ENCODE measurements at places on chromosomes 1 and 21. TPM values are rescaled to one million over a fixed set of nuclear protein-coding genes. Genes with fewer than 3 reads are reported as not detected.

The AMIGO1 gene
- 12.5 TPM for polyA plus RNA-seq

DNA sequence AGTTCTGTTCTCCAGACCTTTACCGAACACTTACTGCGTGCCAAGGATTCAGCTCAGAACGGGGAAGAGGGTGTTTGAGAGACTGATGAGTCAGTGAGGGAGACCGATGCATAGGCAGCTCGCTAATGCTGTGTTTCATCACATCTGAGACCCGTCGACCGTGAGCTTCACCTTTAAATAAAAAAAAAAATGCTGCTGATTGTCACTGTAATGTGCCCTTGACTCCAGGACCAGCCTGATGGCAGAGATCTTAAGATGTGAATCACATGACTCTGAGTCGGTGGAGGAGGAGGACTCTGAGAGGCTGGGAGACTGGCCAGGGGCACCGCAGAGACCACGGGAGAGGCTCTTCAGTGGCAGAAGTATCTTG lies 28.8 kb downstream of the SPSB1 start:
- DNase-seq: no peak
- H3K36me3 ChIP-seq: no peaks in the 10 kb centered on the region
- H3K27ac ChIP-seq: peak overlapping the region; percentile 45

- no peak overlapping the region for H3K27ac ChIP-seq
- DNase-seq: no peak
- H3K36me3 ChIP-seq: no peaks in the 10 kb centered on the region
- H3K27me3 ChIP-seq: no peaks in the 10 kb centered on the region
- H3K4me1 ChIP-seq: no peaks in the 10 kb centered on the region
- no peak overlapping the region for H3K4me3 ChIP-seq
These were observed 44.7 kb downstream of the SLC44A3 start for GRCh38 chr1:94864821-94865220.

The ADCY10 gene
- polyA plus RNA-seq: not detected

The ZNF281 gene
- polyA plus RNA-seq: 15.3 TPM

DNA sequence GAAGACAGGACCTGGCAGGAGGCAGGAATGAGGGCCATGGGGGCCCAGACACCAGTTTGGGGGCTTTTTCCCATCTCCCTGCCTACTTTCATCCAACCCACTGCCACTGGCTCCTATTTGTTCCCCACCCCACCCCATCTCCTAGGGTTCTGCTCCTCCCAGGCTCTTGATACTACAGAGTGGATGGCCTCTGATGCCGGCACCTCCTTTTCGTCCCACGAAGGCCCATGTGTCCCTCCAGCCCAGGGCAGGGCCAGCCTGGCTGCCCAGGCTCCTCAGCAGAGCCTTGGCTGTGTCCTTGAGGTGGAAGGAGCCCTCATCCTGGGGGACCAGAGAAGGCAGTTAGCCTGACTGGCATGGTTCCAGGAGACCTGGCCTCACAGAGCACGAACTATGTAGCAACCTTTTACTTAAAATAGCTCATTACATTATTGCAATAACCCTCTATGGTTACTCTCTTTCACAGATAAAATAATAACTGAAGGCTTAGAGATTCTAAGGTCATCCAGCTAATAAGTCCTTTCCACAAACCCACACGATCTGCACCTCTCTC lies 3.5 kb downstream of the POMGNT1 start:
- H3K27me3 ChIP-seq: no peaks in the 10 kb centered on the region
- peaks cover 17% of the 10 kb centered on the region for H3K4me1 ChIP-seq
- H3K27ac ChIP-seq: no peak overlapping the region
- DNase-seq: no peak
- H3K36me3 ChIP-seq: peaks cover 22% of the 10 kb centered on the region

DNA sequence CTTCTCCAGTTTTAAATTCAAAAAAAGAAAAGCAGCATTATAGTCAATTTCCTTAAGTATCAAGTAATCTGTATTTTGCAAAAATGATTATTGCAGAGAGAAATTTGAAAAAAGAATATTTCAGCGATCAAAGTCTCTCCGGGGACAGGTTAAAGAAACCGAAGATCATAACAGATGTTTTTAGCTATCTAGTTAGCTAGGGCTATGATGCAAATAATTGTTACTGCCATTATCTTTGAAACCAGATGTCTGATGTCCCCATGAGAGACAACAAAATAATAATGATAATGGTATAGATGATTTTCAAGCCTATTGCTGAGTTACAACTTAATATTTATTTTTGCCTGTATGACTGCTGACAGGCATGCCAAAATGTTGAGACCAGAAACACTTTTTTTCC lies 1326.0 kb downstream of the PLA2G4A start:
- H3K27me3 ChIP-seq: no peaks in the 10 kb centered on the region
- H3K36me3 ChIP-seq: no peaks in the 10 kb centered on the region
- DNase-seq: no peak
- no peak overlapping the region for H3K4me3 ChIP-seq
- no peak overlapping the region for H3K27ac ChIP-seq
- no peaks in the 10 kb centered on the region for H3K4me1 ChIP-seq

DNA sequence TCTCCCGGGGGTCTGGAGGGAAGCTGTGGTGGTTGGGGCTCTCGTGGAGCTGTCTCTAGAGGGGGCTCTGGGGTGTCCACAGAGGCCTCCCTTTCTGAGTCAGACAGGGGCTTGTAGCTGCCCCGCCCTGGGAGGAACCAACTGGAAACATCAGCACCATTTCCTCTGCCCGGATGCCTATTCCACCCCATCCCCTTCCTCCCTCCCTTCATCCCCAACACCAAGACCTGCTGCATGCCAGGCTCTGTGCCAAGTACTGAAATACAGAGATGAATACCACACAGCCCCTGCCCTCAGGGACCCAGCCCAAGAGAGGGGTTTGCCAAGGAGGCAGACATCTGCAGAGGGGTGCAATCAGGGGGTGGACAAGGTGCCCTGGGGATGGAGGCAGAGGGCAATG lies 125.6 kb upstream of the ADAR start:
- H3K4me3 ChIP-seq: no peak overlapping the region
- DNase-seq: no peak
- H3K27me3 ChIP-seq: no peaks in the 10 kb centered on the region
- no peaks in the 10 kb centered on the region for H3K4me1 ChIP-seq
- no peak overlapping the region for H3K27ac ChIP-seq
- H3K36me3 ChIP-seq: no peaks in the 10 kb centered on the region

DNA sequence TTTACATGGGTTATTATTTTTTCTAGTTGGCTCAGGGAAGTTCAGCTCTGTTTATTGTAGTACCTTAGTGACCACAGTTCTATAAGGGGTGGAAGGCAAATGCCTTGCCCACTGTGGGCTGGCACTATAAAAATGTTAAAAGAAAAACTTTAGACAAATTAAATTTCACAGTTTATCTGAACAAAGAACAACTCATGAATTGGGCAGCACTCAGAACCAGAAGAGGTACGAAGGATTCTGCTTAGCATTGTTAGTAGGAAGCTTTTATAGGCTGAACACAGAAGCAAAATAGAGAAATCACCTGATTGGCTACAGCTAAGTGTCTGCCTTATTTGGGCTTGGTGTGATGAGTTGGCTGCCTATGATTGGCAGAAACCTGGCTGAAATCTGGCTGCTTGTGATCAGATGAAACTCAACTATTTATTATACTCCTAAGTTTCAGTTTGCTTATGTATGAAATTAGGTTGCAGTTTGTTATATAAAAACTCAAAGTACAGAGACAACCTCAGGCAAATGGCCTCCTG lies 35.8 kb upstream of the SLC35D1 start:
- H3K27ac ChIP-seq: no peak overlapping the region
- DNase-seq: no peak
- H3K4me1 ChIP-seq: no peaks in the 10 kb centered on the region
- H3K36me3 ChIP-seq: no peaks in the 10 kb centered on the region
- H3K27me3 ChIP-seq: no peaks in the 10 kb centered on the region

DNA sequence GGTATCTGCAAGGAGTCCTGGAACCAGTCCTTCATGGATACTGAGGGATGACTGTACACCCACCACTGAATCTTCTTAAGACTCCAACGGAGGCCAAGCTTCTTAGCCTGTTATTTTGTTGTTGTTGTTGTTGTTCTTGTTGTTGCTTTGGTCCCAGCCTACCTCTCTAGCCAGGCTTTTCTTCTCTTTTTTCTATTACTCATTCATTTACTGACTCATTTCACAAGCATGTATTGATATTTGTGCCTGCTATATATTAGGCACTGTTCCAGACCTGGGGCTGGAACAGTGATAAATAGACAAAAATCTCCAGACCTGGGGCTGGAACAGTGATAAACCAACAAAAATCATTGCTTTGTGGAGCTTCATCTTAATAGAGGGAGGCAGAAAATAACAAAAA lies 20.4 kb downstream of the CENPF start:
- H3K4me3 ChIP-seq: no peak overlapping the region
- peaks cover 7% of the 10 kb centered on the region for H3K36me3 ChIP-seq
- H3K27me3 ChIP-seq: no peaks in the 10 kb centered on the region
- DNase-seq: no peak
- H3K4me1 ChIP-seq: no peaks in the 10 kb centered on the region

DNA sequence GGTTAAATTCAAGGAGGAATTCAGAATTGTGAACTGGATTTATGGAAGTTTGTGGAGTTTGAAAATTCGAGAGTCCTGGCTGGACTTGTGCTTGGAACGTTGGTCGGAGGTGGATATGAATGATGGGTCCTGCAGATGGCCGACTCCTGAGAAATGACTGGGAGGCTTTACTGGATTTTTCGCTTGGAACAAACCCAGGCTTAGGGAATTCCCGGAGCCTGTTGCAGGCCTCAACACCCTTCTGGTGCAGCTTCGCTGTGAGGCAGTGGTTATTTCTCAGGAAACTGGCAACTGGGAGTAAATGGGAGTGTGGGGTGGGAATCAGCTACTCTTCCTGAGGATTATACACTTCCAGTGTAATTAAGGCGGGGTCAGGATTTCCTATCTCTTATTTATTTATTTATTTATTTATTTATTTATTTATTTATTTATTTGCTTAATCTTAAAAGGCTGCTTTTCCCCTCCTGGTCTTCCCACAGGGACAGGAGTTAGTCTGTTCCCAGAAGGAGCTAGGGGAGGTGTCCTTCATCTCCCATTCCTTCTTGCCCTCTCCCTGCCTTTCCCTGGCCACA lies 21.1 kb downstream of the MAPKAPK2 start:
- H3K27me3 ChIP-seq: peaks cover 13% of the 10 kb centered on the region
- peaks cover 94% of the 10 kb centered on the region for H3K4me1 ChIP-seq
- H3K4me3 ChIP-seq: peak overlapping the region; percentile 11
- peak overlapping the region; percentile 45 for H3K27ac ChIP-seq

DNA sequence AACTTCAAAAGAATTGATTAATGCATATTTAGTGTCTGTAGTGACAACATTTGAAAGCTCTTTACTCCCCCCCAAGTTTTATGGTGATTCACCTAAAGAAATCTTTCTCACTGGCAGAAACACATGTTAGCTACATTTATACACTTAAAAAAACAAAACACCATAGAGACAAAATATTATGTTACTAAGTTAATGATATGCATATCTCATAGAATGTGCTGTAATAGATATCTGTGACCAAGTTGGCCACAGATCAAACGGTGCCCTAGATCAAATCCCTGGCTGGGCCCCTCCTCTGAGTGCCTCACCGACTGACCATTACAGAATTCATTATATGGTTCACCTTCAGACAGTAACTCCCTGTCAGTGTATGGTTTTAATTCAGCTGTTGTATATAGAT lies 322.1 kb upstream of the LYPLAL1 start:
- no peaks in the 10 kb centered on the region for H3K27me3 ChIP-seq
- no peak for DNase-seq
- no peaks in the 10 kb centered on the region for H3K36me3 ChIP-seq

- no peak overlapping the region for H3K4me3 ChIP-seq
- DNase-seq: no peak
- H3K27me3 ChIP-seq: peaks cover 5% of the 10 kb centered on the region
- no peaks in the 10 kb centered on the region for H3K36me3 ChIP-seq
- no peaks in the 10 kb centered on the region for H3K4me1 ChIP-seq
These were observed 13.3 kb downstream of the OVAAL start for GRCh38 chr1:180571832-180572636.

The SPAG17 gene
- not detected for polyA plus RNA-seq

All from immature natural killer cell (primary cell).